Suppressor macrophage treated with lipopolysaccharide for 1 hour (primary cell): ENCODE measurements at places on chromosomes 11 and 22.

DNA sequence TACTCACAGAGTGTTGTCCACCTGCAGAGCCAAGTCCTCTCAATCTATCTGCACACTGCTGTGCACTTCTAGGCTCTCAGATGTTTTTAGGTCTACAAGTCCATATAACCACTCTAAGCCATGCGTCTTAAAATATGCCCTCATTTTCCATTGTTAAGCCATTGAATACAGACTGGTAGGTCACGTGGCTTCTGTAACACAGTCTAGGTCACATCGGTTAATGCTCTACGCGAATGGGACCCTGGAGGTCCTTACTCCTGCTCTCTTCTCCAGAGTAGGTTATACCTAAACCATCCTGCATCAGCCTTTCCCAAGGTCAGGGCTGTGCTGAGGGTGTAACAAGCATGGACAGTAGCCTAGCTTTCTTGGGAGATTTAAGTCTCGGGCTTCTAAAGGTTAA, 819 bp downstream of the JAML start:
- DNase-seq: no peak

GRCh38 chr11:96075532-96075959, 151.6 kb upstream of the MTMR2 start:
- peak; percentile 96 for DNase-seq

DNA sequence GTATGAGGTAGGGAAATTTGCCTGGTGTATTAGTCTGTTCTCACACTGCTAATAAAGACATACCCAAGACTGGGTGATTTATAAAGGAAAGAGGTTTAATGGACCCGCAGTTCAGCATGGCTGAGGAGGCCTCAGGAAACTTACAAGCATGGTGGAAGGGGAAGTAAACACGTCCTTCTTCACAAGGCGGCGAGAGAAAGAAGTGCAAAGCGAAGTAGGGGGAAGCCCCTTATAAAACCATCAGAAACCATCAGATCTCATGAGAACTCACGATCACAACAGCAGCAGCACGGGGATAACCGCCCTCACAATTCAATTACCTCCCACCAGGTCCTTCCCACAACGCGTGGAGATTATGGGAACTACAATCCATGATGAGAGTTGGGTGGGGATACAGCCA, 12.0 kb upstream of the RFPL2 start:
- DNase-seq: no peak

GRCh38 chr11:73962101-73962705, 11.4 kb downstream of the DNAJB13 start:
- no peak for DNase-seq

GRCh38 chr11:79253280-79253679, 187.6 kb downstream of the TENM4 start:
- DNase-seq: no peak

GRCh38 chr11:105582497-105582896, 27.4 kb upstream of the GRIA4 start:
- no peak for DNase-seq
